ENCODE measurements at places on chromosomes 7 and 10. TPM values are rescaled to one million over a fixed set of nuclear protein-coding genes. Genes with fewer than 3 reads are reported as not detected.
A peak's percentile ranks its signal among the peaks of the same experiment; 100 is the strongest.

GRCh38 chr7:102431617-102432298 is 1.6 kb upstream of the ORAI2 start:
- peak; percentile 73 for DNase-seq

DNA sequence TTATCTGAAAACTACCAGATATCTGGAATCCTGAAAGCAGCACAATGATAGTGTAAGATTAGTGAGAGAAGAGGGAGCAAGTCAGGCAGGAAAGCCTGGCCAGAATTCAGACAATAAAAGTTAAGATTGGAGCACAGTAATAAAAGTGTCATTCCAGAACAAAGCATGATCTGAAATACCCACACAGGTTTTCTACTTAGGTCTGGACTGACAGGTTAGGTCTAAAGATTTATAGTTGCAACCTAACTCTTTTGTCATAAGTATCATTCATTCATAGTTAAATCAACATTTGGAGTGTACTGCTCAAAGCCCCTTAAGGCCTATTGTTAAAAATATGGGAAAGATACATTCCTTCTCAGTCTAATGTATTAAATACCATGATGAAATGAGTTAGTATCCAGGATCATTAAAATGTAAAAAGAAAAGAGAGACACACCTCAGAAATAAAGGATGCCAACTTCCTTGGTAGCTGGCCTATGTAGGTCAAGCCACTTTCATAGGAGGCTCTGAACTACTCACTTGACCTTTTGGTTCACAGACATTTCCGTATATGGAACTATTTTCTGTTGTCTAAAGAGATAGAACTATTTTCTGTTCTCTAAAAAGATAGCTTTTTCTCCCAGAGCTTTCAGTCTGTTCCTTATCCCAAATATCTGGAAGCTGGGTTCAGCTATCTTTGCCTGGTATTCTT is 105.2 kb downstream of the FAS start:
- no peak for DNase-seq

The SPDYE8 gene
- not detected for total RNA-seq

The TSPAN13 gene
- not detected for total RNA-seq

GRCh38 chr7:33707427-33707826 is 197.9 kb upstream of the BMPER start:
- DNase-seq, result no peak

DNA sequence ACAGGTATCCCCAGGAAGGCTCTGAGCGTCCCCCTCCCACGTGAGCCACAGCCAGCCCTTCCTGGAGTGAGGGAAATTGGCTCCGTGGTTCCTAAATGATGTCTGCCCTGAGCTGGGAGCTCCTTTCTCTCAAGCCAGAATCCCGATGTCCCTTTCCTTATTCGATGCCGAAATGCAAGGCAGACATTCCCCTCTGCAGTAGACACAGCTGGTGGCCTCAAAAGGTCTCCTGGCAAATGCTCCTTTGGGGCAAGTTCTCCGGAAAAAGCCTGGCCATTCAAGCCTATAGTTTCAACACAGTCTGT is 98.9 kb downstream of the HIP1 start:
- DNase-seq, result no peak

DNA sequence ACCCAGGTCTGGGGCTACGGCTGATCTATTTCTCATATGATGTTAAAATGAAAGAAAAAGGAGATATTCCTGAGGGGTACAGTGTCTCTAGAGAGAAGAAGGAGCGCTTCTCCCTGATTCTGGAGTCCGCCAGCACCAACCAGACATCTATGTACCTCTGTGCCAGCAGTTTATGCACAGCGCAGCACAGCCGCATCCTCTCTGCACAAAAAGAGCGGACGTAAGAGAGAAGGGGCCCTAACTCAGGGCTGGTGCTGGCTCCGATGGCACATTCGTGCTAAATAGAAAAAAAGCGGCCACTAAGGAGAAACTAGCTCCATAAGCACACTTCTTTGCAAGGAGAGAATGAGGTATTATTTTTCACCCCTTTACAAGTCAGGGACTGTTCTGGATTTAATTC is 28.3 kb upstream of the PRSS1 start:
- DNase-seq, result no peak

DNA sequence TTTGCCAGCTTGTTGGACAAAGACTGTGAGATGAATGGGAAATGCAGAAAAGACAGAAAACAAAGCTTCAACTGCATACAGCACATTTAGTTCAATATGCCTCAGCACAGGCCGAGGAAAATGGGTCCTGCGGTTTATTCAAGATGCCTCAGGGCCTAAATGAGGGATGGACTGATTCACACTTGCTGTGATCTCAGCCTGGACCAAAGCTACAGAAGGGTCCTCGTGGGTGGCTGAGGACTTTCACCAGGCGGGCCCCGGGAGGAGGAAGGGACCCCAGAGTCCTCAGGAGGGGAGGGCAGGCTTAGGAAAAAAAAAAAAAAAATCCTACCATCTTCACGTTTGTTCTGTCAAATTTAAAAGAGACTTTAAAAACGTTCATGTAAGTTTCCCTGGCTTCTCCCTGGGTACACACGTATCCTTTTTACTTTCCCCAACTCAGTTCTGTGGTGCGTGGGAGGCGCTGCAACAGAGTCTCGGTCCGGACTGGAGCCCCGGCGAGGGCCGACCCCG is 624 bp upstream of the ZNF783 start:
- DNase-seq, result no peak

The UPK3BL2 gene
- 46.0 TPM for total RNA-seq

The ARL3 gene
- 4.0 TPM for total RNA-seq

GRCh38 chr10:13670311-13670710 is 83.5 kb downstream of the PRPF18 start:
- DNase-seq, result no peak

The SPDYE3 gene
- not detected for total RNA-seq

DNA sequence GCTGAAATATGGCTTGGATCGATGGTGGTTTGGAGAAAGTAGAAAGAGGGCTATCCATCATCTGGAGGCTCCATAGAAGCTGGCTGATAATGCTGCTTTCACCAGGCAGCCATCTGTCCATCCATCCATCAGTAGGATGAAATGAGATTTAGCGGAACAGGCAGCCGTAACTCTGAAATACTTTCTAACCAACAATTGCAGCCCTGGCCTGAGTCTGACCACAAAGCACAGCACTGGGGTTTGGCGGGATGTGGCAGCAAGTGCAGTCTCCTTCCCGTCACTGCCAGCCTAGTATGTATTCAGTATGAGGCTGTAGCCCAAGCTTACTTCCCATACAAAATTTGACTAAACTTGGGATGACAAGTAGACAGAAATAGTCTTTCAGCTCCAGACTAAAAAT is 38.0 kb downstream of the R3HCC1L start:
- DNase-seq, result no peak

DNA sequence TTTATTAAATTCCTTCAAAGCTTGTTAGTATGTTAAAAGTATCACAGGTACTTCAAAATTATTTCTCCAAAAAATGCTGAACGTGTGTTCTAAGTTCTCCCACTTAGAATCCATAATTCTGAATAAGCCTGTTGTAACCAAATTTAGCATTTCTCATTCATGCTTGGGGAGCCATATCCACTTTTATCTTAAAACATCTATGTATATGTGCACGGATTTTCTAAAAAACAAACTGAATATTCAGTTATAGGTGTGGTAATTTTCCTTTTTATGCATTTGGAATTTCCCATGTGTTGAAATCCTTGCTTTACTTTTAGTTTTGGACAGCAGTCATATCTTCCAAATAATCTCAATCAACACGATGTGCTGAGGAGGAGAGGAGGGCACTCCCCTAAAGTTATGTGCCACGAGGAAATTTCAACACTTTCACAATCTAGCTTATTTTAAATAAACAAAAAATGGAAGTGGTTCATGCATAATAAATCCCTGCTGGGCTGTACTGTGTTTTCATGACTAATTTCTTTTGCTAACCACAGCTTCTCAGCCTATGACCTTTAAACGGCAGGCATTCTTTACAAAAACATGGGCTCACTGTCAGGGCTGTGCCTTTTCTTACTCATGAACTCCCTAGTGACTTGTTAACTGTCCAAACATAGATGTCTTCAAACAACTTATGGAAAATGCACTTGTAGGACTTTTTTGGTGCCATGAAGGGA is 380.3 kb upstream of the SEMA3C start:
- DNase-seq, result no peak

- no peak for DNase-seq
Observed at GRCh38 chr7:79063019-79063698, 390.3 kb downstream of the MAGI2 start.

DNA sequence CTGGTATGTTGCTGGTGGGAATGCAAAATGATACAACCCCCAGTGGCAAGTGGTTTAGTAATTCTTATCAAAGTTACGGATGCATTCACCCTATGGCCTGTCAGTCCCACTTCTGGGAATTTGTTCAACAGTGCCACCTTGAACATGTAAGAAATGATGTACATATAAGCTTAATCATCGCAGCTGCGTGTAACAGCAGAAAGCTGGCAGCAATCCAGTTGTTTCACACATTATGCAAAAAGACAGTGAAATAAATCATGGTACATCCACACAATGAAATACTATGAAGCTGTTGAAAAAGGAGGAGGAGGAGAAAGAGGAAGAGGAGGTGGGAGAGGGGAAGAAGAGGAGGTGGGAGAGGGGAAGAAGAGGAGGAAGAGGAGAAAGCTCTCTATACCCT is 76.2 kb upstream of the MYL10 start:
- no peak for DNase-seq

DNA sequence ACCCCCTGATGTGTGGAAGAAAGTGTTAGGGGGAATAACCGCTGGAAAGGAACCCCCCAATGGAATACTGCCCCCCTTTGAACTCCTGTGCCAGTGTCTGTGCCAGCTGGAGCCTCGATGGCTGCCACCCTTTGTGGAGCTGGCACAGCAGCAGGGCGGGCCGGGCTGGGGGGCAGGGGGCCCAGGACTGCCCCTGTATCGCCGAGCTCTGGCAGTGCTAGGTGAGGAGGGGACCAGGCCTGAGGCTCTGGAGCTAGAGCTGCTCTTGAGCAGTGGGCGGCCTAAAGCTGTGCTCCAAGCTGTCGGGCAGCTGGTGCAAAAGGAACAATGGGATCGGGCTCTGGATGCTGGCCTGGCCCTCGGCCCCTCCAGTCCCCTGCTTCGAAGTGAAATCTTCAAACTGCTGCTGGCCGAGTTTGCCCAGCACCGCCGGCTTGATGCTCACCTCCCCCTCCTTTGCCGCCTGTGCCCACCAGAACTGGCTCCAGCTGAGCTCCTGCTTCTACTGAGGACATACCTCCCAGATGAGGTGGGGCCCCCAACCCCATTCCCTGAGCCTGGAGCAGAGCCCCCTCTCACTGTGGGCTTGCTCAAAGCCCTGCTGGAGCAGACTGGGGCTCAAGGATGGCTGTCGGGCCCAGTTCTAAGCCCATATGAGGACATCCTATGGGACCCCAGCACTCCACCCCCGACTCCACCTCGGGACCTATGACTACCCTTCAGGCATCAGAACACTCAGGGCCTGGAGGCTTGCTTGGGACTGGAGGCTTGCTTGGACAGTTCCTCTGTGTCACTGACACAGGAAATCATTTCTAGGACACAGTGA is 2.2 kb downstream of the HPS6 start:
- no peak for DNase-seq

The PRKAR1B gene
- 15.1 TPM for total RNA-seq

GRCh38 chr7:3787717-3788264 is 486.7 kb downstream of the SDK1 start:
- no peak for DNase-seq

The ZPBP gene
- not detected for total RNA-seq

The ELFN1 gene
- total RNA-seq, result 0.12 TPM

DNA sequence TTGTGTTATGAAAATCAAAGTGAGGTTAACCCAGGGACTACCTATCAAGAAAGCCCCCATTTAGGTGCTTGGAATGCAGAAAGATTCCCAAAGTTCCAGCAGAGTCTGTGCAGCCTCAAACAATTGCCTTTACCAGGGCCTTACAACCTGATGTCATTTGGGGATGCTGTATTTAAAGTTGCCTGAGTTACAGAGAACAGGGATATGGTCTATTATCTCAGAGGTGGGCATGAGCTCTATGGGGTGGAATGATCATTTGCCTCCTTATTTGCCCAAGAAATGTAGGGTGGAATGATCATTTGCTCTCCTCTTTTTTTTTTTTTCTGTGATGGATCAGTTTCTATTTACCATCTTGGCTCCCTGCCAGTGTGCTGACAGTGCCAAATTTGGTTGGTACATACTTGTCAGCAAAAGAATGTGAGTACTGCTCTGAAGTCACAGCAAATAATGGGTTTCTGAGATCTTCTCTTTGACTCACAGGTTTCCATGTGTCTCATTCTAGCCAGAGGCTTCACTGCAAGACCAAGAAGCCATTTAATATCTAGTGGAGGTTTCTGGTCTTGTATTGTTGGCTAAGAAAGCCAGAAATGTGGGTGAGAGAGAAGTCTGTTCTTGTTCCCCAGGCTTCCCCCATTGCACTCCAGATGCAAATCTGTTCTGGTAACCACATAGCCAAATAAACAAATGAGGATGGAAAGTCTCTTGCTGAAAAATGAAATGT is 45.5 kb upstream of the ZNRF2 start:
- no peak for DNase-seq

DNA sequence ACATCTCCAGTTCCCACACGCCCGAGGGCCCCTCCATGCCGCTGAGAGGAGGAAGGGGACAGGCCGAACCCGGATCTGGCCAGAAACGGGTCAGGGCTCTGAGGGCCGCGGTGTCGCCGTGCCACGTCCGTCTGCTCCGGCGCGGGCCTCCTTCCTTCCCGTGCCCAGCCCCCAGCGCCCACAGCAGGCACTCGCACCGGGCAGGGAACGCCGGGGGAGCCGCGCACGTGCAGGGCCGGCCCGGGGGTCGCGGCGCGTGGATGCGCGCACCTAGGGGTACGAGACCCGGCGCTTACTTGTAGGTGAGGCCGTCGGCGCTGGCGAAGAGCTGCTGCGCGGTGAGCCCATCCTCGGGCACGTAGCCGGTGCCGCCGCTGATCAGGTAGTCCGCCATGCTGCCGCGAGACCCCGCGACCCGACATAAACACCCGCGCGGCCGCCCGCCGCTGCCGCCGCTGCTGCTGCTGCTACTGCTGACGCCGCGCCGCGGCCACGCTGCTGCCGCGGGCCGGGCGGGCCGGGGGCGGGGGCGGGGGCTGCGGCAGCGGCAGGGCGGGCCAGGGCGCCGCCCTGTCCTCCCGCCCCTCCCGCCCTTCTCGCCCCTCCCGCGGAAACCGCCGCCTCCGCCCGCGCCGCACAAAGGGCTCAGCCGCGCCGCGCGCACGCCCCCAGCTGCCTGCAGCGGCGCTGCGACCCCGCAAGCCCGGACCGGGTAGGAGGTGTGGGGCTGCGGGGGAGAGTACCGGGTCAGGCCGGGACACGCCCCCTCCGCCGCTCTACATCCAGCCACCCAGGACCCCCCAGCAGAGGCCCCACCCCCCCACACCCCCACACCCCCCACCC is 4.1 kb downstream of the IMPDH1 start:
- peak; percentile 58 for DNase-seq
